ENCODE measurements at places on chromosomes 11 and 22. TPM values are rescaled to one million over a fixed set of nuclear protein-coding genes. Genes with fewer than 3 reads are reported as not detected.

PKNOX2 gene
- total RNA-seq: 4.2 TPM

EXT2 gene
- total RNA-seq: 34.2 TPM

DNA sequence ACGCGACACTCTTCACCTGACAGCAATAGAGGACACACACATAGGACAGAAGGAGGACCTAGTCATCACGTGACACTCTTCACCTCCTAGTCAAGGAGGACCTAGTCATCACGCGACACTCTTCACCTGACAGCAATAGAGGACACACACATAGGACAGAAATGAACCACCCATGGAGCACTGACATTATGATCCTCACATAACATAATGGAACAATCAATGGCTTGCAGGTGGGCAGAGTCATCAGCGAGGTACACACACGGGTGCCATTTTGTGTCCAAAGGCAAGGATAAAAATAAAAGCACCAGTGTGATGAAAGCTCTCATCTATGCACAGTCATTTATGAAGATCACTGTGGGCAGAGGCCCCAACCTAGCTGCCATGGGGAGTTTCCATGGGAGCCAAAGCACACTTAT, 354.7 kb downstream of the LARGE1 start:
- DNase-seq: no peak

- peak; percentile 28 for DNase-seq
Observed at GRCh38 chr11:113014262-113015097, 53.3 kb downstream of the NCAM1 start.

SCGB1A1 gene
- not detected for total RNA-seq

LMO2 gene
- total RNA-seq: 7.3 TPM

GRCh38 chr22:26589367-26589844, 526 bp downstream of the TPST2 start:
- peak; percentile 56 for DNase-seq

DNA sequence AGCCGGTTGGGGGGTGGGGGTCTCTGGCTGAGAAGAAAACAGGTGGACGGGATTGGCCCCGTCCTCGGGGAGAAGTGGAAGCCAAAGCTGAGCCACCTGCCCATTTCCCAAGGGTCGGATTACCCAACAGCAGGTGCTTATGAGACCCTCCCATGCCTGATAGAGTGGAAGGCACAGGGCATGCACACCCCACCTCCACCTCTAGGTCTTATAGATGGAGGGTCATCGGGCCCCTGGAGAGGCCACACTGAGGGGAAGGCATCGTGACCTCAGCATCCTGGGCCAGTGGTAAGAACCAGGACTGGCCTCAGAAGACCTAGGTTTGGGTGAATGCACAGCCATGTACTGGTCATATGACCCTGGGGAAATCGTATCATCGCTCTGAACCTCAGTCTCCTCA, 85.9 kb downstream of the BUD13 start:
- DNase-seq: no peak
